ENCODE measurements at places on chromosomes 1 and 21. TPM values are rescaled to one million over a fixed set of nuclear protein-coding genes. Genes with fewer than 3 reads are reported as not detected.

DNA sequence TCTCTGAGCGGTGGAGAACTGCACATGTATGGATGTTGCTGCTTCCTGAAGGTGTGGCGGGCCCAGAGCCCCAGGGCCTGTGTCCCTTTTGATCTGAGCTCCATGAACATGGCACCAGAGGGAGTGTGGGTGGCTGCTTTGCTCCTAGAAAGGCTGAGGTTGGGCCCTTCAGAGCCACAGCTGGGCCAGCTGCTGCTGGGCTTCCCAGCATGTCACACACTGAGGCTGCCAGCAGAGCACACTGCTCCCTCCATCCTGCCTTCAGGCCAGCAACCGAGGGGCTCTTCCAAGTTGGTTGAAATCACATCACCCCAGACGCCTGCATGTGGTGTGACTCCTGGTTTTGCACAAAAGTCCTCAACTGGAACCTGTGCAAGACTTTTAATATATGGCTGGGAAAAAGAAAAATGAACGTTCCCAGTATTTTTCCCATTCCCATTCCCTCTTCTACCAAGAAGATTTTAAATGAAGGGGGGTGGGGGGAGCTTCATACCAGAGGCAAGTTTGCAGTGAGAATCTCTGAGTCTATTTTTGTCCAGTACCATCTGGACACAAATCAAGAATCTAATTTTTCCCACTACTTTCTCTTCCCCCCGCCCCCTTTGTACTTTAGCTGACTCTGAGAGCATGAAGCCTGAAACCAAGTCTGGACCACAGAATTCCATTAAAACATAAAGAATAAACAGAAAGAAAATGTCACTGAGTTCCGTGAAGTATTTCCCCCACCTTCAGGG, 26.2 kb upstream of the NGF start:
- DNase-seq: no peak

GRCh38 chr1:200075938-200076546, 48.5 kb downstream of the NR5A2 start:
- DNase-seq: no peak

The VWA1 gene
- total RNA-seq: 1.4 TPM

DNA sequence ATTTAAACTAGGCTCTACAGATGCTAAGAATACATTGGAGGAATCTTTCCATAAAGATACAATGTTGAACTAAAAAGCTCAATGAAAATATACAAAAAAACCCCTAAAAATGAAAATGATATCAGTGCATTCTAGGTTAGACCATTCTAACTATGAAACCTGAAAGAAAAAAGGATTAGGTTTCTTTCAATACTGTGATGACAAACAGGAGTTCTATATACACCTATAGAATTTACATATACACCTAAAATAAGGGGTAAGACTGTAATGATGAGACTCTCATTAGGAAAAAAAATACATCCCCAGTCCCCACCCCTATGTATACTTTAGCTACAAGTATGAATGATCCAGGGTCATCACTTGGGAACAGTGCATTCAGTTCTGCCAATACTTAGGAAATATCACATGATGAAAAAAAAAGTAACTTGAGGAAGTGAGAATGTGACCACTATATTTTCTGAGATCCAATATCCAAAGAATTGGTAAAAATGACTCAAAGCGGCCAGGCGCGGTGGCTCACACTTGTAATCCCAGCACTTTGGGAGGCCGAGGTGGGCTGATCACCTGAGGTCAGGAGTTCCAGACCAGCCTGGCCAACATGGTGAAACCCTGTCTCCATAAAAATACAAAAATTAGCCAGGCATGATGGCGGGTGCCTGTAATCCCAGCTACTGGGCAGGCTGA, 26.3 kb downstream of the SELENOF start:
- no peak for DNase-seq

- DNase-seq: no peak
Observed at GRCh38 chr1:205669341-205670149, 10.8 kb downstream of the SLC45A3 start.

The LCE1C gene
- not detected for total RNA-seq

DNA sequence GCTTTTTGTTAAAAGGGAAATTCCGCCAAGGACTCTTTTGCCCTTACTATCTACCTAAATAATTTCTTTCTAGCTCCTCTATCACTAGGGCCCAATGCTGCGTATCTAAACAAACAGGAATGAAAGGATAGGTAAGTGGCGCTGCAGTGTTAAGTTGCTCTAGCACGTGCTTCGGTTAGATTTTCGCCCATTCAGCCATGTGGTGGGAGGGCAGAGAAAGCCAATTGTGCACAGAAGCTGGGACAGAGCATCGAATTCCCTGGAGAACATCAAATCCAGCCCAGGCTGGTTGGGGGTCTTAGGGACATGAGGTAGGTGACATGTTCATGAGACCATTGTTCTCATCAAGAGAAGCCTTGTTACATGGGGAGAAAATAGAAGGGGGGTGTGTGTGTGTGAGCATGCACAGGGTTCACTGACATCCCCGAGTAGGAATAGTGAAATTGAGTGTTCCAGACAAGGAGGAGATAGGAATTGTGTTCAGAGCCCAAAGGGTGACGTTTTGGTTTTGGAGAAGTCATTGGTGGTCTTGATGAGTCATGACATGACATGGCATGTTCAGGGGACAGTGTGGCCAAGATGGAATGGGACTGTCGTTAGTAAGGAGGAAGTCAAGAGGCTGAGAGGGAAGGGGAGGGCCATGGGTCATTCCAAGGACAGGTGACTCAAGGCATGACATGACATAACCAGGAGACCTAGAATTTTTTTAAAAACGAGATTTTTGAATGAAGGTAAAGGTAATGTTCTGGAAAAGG, 107.1 kb downstream of the TLR5 start:
- DNase-seq: no peak

DNA sequence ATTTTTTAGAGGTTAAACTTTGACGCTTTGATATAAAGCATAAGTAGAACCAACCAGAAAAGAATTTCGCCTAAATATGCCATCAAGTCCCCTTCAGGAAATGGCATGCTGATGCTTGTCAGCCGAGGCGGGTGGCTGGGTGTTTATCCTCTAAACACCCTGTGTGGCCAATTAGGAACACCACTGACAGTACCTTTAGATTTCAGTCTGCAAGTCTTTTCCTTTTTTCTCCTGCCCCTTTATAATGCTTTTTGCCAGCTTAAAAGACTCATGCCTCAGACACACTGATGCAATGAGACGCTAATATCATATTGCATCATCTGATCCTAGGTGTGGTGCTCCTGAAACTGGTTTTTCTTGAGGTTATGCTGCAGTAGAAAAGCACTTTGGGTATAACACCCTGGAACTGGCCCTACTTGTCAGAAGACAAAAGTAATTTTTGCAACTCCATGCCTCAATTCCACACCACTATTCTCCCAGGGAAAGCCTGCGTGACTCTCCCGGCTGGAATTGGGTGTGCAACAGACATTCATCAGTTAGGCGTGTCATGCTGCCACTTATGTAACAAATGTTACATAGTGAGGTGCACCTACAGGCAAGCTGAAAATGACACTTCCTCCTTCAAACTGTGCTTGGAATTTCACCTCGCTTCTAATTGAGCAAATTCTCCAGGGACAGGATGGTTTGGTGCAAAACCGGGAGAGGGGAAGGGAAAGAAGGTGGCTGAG, 2.0 kb upstream of the RCC2 start:
- peak; percentile 36 for DNase-seq

DNA sequence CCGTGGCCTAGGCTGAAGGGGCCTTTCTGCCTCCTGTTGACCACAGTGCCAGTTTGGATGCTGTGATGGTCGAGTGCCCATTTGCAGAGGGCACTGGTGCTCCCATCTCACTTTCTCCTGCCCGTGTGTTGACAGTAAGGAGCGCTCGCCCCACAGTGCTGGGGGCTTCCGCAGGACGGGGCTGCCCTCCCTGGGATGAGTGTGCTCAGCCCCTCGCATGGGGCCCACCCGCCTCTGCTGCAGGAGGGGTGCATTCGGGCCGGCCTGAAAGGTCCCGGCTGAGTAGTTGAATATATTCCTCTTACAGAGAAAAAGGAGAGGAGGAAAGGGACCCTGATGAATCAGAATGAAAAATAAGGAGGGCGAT, 37.3 kb downstream of the NTPCR start:
- DNase-seq: no peak

The CLCA4 gene
- total RNA-seq: not detected

The NBPF19 gene
- 28.0 TPM for total RNA-seq

DNA sequence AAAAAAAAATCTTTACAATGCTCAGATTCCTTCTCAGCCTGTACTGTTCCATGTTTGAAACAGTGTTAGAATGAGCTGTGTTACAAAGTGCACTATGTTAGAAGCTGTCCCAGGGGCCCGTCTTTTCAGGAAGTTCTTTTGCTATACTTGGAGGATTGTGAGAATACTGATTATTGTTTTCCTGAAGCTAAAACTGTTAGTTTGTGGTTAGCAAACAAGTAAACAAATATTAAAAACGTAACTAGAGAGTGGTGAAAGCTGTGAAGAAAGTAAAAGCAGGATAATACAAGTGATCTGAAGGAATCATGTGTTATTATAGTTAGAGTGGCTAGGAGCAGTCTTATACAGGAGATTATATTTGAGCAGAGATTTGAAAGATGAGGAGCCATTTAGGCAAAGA, 35.6 kb downstream of the CAMSAP2 start:
- DNase-seq: no peak

GRCh38 chr21:21963911-21964310, 965.7 kb downstream of the NCAM2 start:
- DNase-seq: no peak

GRCh38 chr1:67833602-67833940, 304 bp upstream of the GNG12 start:
- no peak for DNase-seq

- DNase-seq: no peak
Observed at GRCh38 chr1:29708796-29709703, 472.7 kb downstream of the PTPRU start.

- DNase-seq: no peak
Observed at GRCh38 chr1:81308191-81308590, 492.5 kb upstream of the ADGRL2 start.

- DNase-seq: no peak
Observed at GRCh38 chr21:43752758-43753438, 23.2 kb downstream of the CSTB start.

The EDARADD gene
- 1.9 TPM for total RNA-seq

- no peak for DNase-seq
Observed at GRCh38 chr1:97074771-97075170, 353.2 kb downstream of the PTBP2 start.

- peak; percentile 56 for DNase-seq
Observed at GRCh38 chr1:10755970-10756521, 40.4 kb downstream of the CASZ1 start.

DNA sequence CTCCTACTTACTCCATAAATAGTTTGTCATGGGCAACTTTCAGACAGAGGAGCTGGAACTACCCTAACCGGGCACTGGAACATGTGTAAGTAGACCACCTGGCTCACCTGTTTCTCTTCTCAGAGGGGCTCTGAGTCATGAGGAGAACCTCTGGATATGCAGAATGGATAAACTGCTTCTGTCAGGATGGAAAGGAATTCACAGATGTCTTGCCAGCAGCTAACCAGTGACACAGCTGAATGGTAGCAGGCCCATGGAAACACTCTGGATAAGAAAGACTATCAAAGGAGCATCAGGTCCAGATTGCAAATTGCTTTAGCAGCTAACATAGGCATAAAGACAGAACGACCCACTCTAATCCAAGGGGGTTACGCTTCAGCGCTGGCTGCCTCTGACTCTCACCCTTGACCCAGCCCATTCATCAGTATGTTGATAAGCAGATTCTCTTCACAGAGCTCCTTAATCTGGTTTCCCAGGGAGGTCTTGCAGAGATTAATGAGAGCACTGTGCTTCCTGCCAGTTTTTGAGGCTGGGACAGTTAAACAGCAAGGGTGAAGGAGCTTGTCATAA, 54.2 kb downstream of the HIVEP3 start:
- DNase-seq: no peak

The OR10J5 gene
- total RNA-seq: not detected

DNA sequence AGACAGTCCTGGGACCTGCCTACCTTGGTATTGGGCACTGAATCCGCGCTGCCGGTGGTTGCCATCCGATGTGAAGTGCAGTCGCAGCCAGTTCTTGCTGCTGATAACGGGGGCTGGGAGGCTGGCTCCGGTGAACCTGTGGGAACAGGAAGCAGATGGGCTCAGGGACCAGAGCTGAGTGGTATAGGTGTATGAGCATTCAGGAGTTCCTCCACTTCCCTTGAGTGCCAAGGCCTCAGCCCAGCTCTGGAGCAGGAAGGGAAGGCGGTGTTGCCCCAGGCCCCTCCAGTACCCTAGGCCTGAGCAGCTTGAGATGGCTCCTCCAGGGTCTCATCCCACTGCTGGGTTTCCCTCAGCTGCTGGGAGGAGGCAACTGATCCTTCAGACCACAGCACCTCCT, 17.0 kb upstream of the HMGB4 start:
- DNase-seq: no peak

The OR10J1 gene
- total RNA-seq: not detected

The ABCA4 gene
- 2.5 TPM for total RNA-seq

The PIK3C2B gene
- 54.5 TPM for total RNA-seq

The C1QC gene
- not detected for total RNA-seq

The KCNQ4 gene
- 0.60 TPM for total RNA-seq

DNA sequence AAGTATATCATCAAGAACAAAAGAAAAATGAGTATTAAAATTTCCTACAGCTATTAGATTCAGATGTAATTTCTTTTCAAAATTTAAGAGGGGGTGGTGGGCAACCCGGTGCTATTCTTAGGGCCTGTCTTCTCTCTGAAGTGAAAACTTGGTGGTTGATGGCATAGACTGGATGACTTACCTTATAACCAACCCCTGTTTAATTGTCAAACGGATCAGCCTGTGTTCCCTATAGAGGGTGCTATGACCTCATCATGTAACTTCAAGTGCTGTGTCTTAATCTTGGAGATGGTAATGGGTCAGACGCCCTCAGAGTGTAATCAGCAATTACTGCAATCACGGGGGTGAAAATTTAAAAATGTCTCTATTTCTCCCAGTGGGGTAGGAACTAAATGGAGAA, 176.2 kb downstream of the PCP4 start:
- no peak for DNase-seq

- no peak for DNase-seq
Observed at GRCh38 chr21:46401186-46401910, 57.3 kb upstream of the DIP2A start.

The ADAMTSL4 gene
- 0.86 TPM for total RNA-seq

DNA sequence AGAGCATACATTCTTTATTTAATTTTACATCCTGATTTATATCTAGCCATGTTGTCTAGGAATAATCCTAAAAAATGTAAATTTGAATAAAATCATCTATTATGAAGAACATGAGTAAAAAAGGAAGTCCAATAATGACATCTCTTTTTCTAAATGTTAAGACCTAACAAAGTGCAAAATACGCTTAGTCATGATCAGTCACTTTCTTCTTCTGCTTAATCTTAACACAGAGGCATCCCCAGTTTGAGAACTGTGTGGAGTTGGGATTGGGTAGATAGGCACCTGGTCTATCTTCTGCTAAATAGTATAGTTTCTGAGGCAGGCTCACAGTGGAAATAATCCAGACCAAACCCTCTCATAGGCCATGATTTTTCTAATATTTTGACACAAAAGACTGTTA, 311.7 kb upstream of the LRRC7 start:
- DNase-seq: no peak

GRCh38 chr1:203813581-203814341, 18.3 kb downstream of the ZBED6 start:
- no peak for DNase-seq

The PROX1 gene
- 0.21 TPM for total RNA-seq

- no peak for DNase-seq
Observed at GRCh38 chr1:205172729-205173366, 38.7 kb downstream of the DSTYK start.
